ENCODE measurements at places on chromosomes 7 and 10. TPM values are rescaled to one million over a fixed set of nuclear protein-coding genes. Genes with fewer than 3 reads are reported as not detected.

DNA sequence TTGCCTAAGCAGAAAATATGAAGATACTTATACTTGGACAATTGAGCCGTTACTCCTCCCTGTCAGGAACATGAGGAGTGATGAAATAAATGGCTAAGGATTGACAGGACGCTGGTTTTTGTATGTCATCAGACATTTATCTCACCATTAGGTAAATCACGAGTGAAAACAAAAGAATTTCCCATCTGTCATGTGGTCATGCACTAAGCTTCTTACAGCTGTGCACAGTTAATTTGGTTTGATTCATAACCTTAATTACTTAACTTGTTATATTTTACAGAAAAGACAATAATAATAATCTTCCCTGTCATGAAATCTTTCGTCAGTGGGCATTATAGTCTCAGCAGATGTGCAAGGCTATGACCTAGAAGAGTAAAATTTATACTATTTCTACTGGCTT, 266.5 kb downstream of the HGF start:
- DNase-seq, result no peak

DNA sequence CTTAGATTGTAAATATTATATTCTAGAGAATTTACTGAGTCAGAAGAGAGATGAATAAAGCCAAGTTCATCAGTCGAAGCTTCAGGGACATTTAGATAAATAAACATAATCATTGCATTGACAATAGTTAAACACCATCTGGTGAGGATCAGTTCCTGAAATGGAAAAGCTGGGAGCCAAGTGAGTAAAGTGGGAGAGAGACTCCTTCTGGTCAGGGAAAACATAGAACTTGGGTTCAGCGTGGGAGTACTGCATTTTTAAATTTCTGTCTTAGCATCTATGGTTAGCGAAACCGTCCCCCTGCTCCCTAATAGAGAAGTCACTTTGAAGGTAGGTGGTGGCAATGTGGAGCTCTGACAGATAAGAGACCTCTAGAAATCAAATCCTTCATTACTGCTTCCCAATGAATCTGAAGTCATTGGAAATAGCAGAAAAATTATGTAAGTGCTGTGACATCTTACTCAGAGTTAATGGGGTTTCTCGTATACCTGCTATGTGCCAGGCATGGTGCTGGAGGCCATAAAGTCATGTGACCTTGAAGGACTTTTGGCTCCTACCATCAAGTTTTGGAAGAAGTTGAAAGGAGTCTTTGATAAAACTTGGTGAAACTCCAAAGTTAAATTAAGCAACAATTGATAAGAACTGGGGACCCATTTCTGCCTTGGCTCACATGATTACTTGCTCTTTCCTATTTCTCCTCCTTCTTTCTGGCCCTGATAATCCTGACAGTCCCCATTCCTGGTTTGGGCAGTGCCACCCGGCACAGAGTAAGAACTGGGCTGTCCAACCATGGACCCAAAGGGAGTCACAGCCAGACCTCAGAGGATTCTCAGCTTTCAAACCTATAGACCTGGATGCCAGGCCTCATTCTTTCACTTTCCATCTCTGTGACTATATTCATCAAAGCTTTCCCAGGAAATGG, 211.2 kb downstream of the C7orf25 start:
- DNase-seq, result no peak

ABCC2 gene
- 0.25 TPM for total RNA-seq

CREB5 gene
- 4.5 TPM for total RNA-seq

ING3 gene
- 14.3 TPM for total RNA-seq

GNGT1 gene
- not detected for total RNA-seq
